ENCODE measurements at places on chromosomes 2 and 18. TPM values are rescaled to one million over a fixed set of nuclear protein-coding genes. Genes with fewer than 3 reads are reported as not detected.

- DNase-seq, result no peak
Measured at GRCh38 chr2:85922199-85922598, 33.4 kb upstream of the ST3GAL5 start.

DNA sequence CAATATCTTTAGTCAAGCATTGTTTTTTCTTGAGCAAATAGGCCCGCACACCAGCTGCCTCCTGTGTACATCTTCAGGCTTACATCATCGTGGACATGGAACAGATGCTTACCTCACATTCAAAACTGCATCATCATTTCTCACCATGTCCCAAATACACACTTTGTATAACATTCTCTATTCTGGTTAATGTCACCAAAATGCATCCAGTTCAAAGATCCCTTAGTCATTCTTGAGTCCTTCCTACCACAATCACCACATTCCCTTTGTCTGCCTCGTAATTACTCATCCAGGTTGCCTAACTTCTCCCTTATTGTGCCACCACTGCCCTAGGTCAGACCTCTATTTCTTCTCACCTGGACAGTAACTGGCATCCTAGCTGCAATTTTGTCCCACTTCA, 373.7 kb upstream of the GALNT5 start:
- DNase-seq, result no peak

DNA sequence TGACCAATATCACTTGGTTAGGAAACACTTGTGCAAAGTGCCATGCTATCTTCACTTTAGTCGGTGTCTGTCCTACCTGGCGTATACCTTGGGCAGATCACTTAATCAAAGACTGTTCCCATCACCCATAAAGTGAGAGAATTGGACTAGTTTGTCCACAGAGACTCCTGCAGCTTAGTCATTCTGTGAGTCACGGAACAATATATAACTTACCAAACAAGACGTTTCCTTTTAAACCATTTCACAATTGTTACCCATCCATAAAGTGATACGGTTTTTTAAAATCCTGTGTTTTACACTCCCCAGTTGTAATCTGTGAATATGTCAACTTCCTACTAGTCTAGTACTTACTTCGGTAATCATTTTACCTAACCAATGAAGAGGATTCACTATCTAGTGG, 499.3 kb upstream of the SMIM21 start:
- no peak for DNase-seq

DNA sequence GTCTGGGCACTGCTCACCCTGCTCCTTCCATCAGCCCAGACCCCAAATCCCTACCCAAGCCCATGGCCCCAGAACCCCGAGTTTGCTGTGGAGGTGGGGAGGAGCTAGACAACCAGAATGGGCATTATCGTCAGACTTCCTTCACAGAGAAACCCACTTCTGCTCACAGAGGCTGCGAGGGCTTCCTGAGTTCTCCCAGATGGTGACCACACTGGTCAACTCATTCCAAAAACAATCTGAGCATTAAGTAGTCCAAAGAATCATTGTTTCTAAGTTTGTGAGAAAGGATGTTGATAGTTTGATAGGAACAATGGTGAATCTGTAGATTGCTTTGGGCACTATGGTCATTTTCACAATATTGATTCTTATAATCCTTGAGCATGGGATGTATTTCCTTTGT, 60.2 kb downstream of the LRRC30 start:
- no peak for DNase-seq

PREPL gene
- total RNA-seq, result 20.2 TPM

Measured in activated CD4-positive, alpha-beta memory T cell treated with anti-CD3 and anti-CD28 coated beads, Interleukin-2, amount 10 ng/mL, durations not matched to agents 7 days and 5 days (primary cell).